ENCODE measurements at places on chromosomes 4 and X.
A peak's percentile ranks its signal among the peaks of the same experiment; 100 is the strongest.

GRCh38 chr4:155033604-155034003, 174.8 kb upstream of the NPY2R start:
- DNase-seq, result no peak

DNA sequence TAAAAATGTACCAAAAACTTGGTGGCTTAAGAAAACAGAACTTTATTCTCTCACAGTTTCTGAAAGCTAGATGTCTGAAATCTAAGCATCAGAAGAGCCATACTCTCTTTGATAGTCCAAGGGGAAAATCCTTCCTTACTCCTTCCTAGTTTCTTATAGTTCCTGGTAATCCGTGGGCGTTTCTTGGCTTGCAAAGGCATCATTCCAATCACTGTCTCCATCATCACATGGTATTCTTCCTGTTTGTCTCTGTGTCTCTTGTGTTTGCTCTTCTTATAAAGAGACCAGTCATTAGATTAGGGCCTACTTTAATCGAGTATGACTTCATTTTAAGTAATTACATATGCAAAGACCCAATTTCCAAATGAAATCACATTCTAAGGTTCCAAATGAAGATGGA, 118.9 kb upstream of the FSTL5 start:
- no peak for DNase-seq

- DNase-seq, result no peak
Observed at GRCh38 chrX:150489359-150490015, 78.9 kb upstream of the MTM1 start.

DNA sequence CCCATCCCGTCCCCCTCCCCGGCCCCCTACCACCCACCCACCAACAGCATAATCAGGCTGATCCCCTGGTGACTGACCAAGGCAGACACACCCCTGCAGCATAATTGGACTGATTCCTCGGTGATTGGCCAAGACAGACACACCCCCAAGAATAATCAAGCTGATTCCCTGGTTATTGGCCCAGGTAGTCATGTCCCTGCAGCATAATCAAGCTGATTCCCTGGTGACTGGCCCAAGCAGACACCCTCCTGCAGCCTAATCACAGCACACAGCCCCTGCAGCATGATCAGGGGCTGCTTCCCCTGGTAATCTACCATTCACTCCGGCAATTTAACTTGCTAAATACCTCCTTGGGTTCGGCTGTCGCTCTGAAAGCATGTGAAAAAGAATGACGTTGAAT, 47.5 kb upstream of the STS start:
- no peak for DNase-seq

DNA sequence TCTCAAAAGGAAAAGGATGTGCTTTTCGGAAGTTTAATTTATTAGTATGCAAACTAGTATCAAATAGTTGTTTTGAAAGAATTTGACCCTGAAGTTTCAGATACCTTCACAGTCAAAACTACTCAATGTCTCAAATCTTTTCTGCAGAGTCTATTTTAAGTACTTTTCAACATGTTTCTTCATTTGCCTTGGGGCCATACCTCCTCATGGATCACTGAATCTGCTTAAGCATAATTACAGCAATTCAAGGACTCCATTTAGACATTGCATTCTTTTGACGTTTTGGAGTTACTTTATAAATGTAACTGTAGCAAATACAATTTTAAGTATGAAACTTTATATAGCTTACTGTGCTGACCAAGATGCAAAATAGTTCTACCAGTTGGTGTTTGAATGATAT, 25.5 kb downstream of the PALLD start:
- DNase-seq, result no peak

- no peak for DNase-seq
Observed at GRCh38 chrX:56761167-56761566, 32.1 kb downstream of the NBDY start.

DNA sequence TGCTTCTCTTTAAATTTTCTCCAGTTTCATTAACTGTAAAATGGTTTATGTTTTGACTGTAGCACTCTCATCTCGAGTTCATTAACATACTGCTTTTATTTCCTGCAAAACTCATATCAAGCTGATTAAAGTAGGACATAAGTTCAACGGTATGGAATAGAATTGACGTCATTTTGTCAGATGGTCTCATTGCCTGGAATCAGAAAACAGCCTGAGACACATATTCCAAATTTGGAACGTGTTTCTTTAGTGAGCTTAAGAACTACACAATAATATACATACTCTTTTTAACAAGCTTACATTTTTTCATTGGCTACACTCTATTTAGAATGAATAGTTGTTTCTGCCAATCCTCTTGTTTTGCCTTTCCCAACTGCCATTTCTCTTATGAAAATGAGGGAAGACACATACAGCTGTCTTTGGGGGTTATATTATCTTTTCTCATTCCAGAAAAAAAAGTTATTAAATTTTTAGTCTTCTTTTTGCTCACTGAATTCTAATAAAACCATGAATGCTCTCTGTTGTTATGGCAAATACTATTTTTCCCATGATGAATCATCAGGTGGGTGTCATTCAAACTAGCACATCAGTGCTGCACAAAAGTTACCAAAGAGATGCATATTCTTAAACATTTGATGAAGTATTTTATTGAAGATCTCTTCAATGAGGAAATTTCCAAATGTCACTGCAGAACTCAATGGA, 162.8 kb downstream of the GABRB1 start:
- DNase-seq, result no peak

GRCh38 chr4:44859477-44859876, 133.1 kb upstream of the GNPDA2 start:
- DNase-seq, result no peak

- no peak for DNase-seq
Observed at GRCh38 chr4:181860668-181861067, 382.5 kb upstream of the TENM3 start.

DNA sequence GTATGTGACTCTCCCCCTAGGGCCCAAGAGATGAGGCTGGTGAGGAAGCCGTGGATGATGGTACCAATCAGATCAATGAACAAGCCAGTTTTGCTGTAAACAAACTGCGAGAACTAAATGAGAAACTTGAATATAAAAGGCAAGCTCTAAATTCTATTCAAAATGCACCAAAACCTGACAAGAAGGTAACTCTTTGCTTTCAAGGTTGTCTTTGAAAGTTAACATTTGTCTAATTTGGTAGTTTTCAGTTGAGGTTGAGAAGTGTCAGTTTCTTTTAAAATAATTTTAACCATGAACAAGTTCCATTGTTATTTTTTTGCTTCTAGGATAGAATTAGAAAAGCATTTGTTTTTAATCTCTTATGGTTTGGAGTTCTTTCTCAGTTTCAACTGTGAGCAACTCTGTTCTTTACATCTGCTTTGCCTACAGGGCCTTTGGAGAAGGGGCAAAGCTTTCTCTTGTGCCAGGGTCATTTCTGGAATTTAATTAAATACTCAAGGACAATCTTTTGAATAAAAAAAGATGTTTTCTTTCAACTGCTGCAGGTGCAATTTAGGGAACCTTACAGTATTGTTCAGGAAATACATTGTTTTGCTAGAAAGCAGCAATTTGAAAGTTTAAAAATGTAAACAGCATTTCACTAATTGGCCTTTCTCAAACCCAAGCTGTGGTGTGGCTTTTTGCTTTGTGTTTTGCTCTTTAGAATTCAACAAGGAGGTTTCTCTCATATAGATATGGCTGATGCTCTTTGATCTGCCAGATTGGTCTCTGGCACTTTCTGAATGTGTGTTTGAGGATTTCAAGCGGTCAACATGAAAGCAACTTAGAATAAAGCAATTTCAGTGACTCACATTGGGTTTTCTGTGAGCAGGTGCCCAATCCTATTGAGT, 62.9 kb downstream of the LRP2BP start:
- no peak for DNase-seq

- DNase-seq, result peak; percentile 18
Observed at GRCh38 chr4:18020145-18020670, 1.3 kb downstream of the LCORL start.

GRCh38 chr4:153741541-153741940, 18.3 kb downstream of the RNF175 start:
- no peak for DNase-seq

DNA sequence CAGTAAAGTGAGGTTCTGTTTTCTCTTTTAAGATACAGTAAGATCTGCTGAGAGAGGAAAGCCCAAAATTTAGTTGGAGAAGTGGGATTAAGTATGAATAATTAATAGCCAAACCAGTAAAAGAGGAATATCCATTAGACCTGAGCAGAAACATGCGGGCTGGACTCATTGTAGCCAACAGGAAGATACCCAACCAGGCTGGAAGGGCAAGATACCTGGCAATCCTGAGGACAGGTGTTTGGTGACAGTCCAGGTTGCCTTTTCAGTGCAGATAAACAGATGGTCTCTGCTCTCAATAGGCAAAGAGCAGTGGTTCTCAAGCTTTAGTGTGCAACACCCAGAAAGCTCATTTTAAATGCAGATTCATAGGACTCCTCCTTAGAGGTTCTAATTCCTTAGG, 980.8 kb upstream of the GRID2 start:
- DNase-seq, result no peak

GRCh38 chr4:149031399-149031798, 589.2 kb upstream of the NR3C2 start:
- DNase-seq, result no peak

DNA sequence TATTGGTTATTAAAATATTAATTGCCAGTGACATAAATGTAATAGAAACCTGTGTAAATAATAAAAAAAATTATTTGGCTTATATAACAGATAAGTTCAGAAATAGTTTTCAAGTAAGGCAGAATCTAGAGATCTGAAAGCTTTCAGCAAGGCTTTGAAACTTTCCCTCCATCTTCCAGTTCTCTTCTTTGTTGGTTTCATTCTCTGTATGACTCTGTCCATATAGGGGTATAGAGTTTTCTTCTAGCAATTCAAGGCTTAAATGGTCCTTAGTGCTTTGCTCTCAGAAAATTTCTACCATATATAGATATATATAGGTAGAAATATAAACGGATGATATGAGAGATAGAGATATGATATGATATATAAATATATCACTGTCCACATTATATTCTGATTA, 160.5 kb upstream of the GABRA2 start:
- DNase-seq, result no peak

- DNase-seq, result no peak
Observed at GRCh38 chr4:23837371-23837770, 52.5 kb downstream of the PPARGC1A start.

DNA sequence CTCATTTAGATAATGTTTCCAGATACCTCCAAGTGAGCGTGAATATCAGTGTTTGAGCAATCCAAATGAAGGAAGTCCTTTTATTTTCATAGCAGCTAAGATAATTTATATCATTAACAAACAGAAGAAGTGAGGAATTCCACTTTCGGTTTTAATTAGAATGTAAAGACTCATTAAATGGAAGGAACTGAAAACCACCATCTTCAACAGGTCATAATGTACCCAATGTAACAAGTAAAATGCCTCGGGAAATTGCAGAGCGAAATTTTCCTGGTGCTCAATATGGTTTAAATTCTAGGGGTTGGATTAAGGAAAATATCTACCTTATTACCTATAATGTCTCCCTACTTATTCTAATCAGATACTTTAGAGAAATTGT, 33.9 kb upstream of the SLC9A7 start:
- no peak for DNase-seq

- no peak for DNase-seq
Observed at GRCh38 chr4:181503687-181504390, 739.4 kb upstream of the TENM3 start.

GRCh38 chrX:19772096-19772821, 115.1 kb downstream of the SH3KBP1 start:
- DNase-seq, result no peak

- no peak for DNase-seq
Observed at GRCh38 chr4:24957886-24958285, 45.0 kb upstream of the CCDC149 start.

DNA sequence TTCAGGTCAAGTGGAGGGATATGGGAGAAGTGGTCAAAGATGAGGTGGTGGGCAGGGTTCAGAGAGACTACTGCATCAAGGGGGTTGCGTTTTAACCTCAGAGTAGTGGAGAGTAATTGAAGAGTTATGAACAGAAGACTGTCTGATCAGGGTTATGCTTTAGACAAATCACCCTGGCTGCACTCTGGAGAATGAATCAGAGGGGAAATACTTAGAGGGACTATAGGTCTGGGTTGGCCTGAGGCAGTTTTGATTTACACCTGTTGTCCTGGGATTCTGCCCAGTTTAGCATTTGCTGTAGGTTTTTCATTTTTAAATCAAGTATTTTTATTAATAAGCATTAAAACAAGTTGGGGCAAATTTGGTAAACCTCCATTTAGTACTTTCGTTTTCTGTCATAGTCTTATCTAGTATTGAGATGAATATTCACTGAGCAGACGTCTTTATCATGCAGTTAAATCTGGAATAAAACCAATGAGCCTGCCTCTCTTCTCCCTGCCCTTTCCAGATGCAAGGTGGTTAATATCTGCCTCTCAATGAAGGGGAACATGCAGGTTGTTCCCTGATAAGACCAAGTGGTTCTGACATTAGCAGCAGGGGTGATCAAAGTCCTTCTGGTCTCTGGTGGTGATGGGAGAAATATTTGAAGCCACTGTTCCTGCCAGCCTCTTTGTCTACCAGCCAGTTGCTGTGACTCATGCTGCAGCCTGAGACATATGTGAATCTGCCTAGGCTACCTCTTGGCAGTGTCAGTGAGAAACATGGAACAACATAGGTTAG, 116.0 kb upstream of the RPS6KA3 start:
- DNase-seq, result no peak

GRCh38 chr4:118322831-118323502, 29.8 kb downstream of the PRSS12 start:
- no peak for DNase-seq

GRCh38 chrX:133474574-133474973, 59.3 kb upstream of the GPC4 start:
- no peak for DNase-seq

DNA sequence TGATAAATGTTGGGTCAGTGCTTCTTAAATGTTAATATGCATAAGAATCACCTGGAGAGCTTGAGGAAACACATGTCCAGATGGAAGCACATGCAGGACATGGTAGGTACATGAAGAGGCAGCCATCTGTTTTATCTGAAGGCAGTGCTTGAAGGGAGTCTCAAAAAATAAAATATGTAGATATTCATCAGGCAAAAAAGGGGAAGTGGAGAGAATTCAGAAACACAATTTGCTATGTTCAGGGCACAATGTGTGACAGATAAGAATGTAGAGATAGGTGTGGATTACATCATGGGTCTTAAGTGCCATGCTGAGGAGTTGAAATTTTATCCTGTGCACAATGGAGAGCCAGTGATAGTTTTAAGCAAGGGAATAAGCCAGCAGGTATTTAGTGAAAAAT, 59.6 kb upstream of the CASK start:
- no peak for DNase-seq

GRCh38 chr4:97670703-97671269, 472.5 kb downstream of the STPG2 start:
- no peak for DNase-seq

GRCh38 chr4:53119680-53120079, 246.2 kb downstream of the SCFD2 start:
- no peak for DNase-seq

GRCh38 chrX:96433409-96434077, 251.1 kb upstream of the DIAPH2 start:
- DNase-seq, result no peak

DNA sequence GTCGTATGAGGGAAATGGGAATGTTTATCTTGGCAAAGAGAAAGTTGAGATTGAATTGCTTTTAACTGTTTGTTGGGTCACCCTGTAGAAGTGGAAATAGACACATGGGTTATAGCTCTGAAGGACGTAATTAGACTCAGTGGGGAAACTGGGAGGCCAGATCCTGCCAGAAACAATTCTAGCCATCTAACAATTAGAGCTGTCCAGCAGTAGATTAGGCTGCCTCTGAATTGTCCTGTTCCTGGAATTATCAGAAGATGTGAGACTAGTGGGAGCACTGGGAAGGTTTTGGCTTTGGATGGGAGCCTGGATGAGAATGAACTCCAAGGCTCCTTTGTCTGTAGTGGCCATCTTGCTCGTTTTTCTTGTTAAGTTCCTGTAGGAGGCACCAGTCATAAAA, 61.9 kb upstream of the IGFBP7 start:
- DNase-seq, result no peak
